Left lobe of liver (tissue), 2 donors: ENCODE measurements at places on chromosomes 2 and 18.

DNA sequence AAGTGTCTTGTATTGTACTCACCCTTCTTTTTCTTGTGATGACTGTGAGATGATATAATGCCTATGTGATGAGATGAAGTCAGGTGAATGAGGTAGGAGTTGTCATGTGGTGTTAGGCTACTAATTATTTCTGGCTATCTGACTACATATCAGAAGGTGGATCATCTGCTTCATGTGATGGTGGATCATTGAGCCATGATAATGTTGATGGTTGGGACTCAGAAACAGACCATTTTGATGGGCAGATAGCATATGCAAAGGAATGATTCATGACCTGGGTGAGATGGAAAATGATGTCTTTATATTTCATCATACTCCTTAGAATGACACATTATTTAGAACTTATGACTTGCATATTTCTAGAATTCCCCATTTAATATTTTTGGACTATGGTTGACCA lies 19.5 kb downstream of the ANKRD30B start:
- DNase-seq = no peak

DNA sequence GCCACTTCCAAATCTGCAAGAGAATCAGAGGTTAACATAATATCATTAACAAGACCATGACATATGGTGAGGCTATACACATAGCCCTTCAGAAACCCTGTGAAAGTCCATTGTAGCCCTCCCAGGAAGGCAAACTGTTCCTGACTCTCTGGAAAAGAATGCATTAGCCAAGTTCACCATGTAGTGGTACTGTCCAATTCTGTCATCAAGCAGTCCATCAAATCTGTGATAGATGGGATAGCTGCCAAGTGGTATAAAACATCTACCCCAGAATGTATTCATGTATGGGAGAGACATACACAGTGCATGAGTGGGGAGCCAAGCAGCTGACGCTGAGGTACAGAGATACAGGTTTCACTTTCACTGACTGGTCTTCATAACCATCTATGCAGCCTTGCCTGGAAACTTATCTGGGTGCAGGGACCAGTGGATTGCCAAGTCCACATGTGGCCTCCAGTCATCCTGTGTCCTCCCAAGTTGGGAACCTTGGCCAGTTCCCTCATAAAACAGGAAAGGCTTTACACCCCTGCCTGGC lies 281.1 kb downstream of the MBD2 start:
- DNase-seq = no peak

DNA sequence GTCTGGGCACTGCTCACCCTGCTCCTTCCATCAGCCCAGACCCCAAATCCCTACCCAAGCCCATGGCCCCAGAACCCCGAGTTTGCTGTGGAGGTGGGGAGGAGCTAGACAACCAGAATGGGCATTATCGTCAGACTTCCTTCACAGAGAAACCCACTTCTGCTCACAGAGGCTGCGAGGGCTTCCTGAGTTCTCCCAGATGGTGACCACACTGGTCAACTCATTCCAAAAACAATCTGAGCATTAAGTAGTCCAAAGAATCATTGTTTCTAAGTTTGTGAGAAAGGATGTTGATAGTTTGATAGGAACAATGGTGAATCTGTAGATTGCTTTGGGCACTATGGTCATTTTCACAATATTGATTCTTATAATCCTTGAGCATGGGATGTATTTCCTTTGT lies 60.2 kb downstream of the LRRC30 start:
- no peak for DNase-seq

DNA sequence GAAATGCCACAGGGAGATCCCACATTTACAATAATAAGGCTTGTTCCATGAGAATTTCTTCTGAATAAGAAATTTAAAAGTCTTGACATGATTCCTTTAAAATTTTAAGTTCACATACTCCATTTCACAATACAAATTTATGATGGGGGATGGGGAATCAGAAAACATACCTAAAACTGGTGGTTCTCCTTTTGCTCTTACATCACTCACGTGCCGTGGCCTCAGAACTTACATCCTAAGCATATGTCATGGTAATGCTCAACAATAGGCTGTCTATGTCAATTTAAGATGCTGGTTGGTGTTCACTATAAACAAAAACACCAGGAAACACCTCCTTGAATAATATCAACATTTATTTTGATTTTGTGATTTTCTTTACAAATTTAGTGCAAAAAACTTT lies 12.8 kb downstream of the UPP2 start:
- no peak for DNase-seq

GRCh38 chr2:217510771-217511291 lies 492.0 kb downstream of the TNS1 start:
- peak; percentile 50 for DNase-seq

- DNase-seq = no peak
Observed at GRCh38 chr18:59661891-59662701, 35.1 kb downstream of the CCBE1 start.

DNA sequence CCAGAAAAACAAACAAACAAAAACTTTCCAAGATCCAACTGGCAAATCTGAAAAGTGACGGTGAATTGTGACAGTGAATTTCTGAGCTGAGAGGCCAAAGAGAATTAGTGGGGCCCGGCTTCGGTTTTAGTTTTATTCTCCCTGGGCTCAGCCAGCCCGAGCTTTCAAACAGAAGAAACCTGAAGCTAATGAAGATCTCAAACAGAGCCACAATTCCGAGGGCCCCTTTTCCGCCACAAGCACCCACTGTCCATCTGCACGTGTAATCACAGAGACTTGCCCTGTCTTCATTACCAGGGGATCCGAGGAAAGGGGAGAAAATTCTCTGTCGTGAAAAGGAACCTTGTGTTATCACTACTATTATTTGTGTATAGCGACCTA lies 4.2 kb upstream of the ONECUT2 start:
- no peak for DNase-seq

GRCh38 chr2:171167352-171167997 lies 6.8 kb upstream of the TLK1 start:
- no peak for DNase-seq

GRCh38 chr18:49276680-49277079 lies 183.8 kb downstream of the DYM start:
- no peak for DNase-seq

DNA sequence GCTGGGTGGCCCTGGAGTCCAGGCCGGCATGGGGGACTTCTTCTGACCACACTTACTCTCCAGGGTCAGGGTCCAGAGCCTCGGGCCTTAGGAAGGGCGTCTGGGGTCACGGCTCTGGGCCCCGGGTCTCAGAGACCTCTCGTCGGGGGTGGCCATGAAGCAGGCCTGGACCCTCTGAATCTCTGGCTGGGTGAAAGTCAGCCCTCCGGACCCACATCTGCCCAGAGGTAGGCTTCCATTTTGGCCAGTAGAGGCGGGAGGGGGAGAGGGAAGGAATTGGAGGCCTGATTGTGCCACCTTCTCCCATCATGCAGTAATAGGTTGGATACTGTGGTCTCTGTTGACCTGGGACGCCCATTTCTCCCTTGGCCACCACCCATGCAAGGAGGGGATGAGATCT lies 125.3 kb upstream of the GPC1 start:
- no peak for DNase-seq

DNA sequence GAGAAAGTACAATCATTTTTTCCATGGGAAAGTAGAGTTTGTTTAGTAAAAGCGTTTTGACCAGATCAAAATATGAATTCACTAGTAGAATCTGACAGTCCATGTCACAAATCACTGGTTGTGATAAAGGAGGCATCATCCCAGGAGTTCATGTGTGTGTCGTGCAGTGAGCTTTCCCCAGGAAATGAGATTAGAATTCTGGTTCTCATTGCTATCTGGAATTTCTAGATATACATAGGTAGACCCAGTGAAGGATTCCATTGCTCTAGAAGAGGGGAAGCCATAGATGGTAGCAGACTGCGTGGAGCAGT lies 206.6 kb downstream of the NCK2 start:
- no peak for DNase-seq

DNA sequence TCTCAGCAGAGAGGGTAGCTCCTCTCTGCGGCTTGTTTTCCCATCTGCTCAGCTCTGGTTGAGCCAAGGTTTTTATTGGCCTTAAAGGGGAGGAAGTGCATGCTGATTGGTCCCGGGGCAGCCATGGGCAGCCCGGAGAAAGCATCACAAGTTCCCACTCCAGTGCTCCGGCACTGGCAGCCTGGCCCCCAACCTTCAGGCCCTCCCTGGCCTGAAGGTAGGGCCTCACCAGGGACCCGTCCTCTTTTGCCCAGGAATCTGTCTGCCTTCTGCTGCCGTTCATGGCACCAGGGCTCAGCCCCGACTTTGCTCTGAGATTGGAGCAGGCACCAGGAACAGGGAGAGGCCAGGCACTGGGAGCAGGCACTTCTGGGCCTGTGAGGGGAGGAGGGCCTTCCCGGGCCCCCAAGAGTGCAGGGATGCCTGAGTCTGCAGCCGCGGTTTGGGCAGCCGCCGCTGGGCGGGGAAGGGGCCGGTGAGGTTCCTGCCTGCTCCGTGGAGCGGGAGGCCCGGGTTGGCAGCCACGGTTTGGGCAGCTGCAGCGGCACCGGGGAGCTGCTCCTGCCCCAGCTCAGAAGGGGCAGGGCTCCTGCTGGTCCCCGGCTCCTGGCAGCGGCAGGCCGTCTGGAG lies 17.5 kb upstream of the ILKAP start:
- no peak for DNase-seq

DNA sequence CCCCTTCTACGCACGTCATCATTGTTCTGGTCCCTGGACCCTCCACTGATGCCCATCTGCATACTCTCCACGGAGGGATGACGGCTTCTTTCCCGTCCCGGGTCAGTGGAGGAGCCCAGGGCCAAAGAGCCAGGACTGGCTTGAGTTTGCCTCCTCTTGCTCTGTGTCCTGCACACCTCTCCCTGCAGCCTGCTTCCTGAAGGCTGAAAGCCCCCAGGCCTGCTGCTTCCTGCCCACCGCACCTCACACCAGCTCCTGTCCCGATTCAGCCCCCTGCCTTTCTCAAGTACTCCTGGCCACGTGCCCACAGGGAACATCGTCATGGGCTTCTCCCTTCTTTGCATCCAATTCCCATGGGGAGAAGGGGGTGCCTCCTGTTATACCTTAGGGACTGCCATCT lies 7.1 kb downstream of the ADCY3 start:
- DNase-seq = no peak

GRCh38 chr2:99643787-99644418 lies 154.1 kb upstream of the REV1 start:
- DNase-seq = no peak

- DNase-seq = peak; percentile 77
Observed at GRCh38 chr18:77140439-77141109, 8.0 kb upstream of the MBP start.

GRCh38 chr2:201182650-201183364 lies at the start of gene CASP10:
CASP10 (plus strand) TSS chr2:201183141; CDS start chr2:201185778, 2,637 bp downstream.
- no peak for DNase-seq

DNA sequence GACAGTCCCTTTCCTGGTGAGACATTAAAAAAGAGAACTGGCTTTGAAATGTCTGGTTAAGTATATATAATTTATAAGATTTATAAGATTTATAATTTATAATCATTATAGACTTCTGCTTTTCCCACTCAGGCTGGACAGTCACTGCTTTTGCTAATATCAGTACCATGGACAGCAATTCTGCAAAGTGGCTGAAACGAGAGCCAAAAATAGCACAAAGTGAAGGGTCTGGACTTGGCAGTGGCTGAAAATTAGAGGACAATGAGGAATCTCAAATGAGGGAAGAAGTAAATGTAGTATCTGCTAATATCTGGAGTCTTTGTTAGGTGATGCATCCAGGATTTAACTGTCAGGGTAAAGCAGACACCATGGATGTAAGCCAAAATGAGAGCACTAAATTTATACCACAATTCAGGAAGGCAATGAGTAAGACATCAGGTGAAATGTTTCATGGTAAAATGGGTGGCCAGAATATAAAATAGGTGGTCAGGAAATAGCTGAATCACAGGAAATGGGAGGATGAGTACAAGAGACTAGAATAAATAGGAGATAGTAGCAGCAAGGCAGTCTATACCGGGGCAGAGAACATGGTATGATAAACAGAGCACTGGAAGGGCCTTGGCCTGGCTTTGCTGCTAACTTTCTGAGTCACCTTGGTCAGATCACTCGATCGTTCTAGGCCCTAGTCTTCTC lies 39.6 kb upstream of the BOD1L2 start:
- DNase-seq = no peak

- DNase-seq = no peak
Observed at GRCh38 chr2:85589181-85589580, 5.0 kb downstream of the VAMP5 start.

DNA sequence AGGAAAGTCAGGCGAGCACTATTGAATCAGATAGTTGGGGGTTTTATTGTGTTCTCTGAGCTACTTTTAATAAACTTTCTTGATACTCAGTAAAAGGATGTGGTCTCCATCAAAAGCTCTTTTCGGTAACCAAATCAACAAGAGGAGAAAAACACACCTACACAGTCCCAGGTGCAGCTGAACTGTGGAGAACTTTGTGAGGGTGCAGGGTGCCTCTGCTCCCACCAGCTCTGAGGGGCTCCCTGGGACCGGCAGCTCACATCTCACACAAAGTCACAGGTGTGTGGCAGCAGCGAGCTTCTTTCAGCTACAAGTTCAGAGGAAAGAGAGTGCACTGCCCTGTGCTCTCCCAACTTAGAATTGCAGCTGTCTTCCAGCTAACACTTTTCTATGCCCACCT lies 650.4 kb downstream of the RNF144A start:
- DNase-seq = no peak

- no peak for DNase-seq
Observed at GRCh38 chr2:81645745-81646301, 1341.3 kb upstream of the LRRTM1 start.

DNA sequence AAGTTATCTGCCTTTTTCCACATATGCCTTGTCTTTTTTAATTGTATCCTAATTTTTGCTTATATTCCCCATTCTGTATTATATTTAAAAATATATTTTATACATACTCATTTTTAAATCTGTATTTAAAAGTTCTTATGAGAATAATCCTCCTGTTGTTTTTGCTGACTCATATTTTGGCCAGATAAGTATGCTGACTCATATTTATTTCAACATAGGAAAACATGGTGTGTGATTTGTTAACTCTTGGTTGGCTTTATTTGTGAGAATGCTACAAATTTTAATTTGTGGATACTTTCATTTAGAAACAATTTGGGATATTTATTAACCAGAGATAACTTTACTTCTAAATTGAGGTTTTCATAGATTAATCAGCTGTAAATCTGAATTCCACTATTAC lies 587.7 kb downstream of the CPS1 start:
- DNase-seq = no peak

- DNase-seq = no peak
Observed at GRCh38 chr2:110788976-110789375, 56.6 kb downstream of the ACOXL start.
